ENCODE measurements at places on chromosomes 2 and 18.

DNA sequence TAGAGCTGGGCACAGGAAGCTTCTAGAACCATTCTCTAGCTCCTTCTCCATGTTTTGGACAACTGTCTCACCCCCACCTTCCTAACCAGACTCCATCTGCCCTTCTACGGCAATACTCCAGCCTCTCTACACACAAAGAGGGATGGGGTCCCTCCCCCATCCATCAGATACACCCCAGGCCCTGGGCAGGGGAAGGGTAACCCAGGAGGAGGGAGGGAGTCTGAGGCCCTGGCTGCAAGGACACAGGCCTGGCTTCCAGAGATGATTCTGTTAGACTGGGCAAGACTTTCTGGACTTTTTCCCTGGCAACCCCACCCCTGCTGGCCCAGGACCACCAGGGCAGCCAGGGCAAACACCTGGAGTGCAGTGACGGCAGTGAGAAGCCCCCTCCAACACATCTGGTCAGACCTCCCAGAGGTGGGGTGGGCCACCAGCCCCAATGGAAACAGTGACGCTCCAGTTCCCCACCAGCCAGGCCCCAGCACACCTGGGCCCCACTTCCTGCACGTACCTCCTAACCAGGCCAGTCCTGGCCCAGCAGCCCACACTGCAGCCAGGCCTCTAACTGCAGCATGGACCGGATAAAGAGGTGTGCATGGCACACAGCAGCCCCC, 6.5 kb downstream of the CYP26B1 start:
- no peak for DNase-seq

DNA sequence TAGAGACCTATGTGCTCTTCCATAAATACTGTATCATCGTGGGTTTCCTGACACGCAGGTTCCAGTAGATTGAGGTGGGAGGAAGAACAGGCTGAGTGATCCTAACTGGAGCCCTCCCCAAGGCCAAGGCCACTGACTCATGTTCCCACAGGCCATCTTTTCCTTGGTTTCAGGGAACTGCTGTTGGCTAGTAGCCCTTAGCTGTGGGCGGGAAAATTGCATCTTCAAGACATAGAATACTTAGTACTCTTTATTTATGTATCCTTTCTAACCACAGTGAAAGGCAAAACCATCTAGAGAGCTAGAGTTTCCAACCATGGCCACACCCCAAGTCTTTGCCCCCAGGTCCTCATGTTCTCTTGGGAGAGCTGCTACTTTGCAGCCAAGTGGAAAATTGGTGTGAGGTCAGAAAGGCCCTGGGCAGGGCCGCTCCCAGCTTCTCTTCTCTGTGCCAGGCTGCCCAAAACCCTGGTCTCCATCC, 55.9 kb downstream of the COPS8 start:
- no peak for DNase-seq

DNA sequence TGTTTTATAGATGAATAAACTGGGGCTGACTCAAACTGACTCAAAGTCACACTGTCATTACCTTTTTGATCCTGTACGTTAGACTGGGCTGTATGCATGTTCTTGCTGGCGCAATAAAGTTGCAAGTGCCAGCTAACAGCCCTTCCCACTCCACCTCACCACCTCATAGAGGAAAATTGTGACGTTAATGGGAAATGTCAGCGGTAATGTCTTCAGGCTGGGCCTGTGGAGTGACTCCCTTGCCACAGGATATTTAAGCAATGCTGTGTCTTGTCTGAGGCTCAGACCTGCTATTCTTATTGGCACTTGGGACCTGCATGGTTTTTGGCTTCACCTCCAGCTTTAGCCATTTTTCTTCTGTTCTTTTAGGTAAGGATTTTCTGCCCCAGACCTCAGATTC, 25.2 kb upstream of the CASP10 start:
- DNase-seq = peak; percentile 84

GRCh38 chr18:14086458-14087231, 45.6 kb downstream of the ZNF519 start:
- peak; percentile 56 for DNase-seq

GRCh38 chr2:241029599-241030332, 31.3 kb downstream of the SNED1 start:
- DNase-seq = no peak

DNA sequence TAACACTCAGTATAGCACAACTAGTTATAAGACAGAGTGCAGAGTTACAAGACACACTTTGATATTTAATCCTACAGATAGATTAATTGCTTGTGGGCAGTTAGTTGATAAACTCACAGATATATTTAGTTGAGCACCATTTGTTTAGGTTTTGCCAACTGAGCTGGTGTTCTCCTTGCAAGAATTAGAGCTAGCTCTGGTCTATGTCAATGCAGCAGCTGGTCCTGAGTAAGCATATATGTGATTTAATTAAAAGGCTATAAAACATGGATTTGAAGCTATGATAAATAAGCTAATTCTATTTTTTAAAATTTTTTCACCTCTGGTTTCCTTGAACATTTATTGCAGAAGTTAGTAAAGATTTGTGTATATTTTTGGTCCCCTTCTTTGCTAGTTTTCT, 35.6 kb downstream of the GPD2 start:
- no peak for DNase-seq

- DNase-seq = no peak
Observed at GRCh38 chr2:73852020-73852419, 23.3 kb downstream of the STAMBP start.

- DNase-seq = no peak
Observed at GRCh38 chr2:200319548-200320337, 13.2 kb downstream of the SPATS2L start.

Measured in NB4 (cell line).